ENCODE measurements at places on chromosomes 1 and 21.

GRCh38 chr1:155061381-155062150 lies 2.0 kb upstream of the EFNA4 start:
- peak; percentile 56 for DNase-seq

DNA sequence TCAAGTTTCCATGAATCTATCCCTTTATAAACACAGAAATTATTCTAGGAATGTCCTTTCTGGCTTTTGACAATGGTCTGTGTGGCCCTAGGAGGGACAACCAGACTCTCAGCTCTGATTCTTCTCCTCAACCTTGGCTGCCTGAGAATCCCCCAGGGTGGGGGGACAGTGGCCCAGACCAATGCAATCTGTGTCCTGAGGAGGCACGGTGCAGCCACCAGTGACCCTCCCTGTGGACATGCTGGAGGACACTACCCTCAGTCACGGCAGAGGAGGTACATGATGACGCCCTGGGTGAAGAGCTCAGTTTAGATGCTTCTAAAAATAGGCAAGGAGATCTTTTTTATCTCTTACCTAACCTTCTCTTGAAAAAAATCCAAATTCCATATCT lies 91.7 kb downstream of the PGBD5 start:
- DNase-seq, result no peak

GRCh38 chr21:36883532-36884486 lies 82.7 kb downstream of the HLCS start:
- DNase-seq, result no peak

- DNase-seq, result no peak
These were observed 25.5 kb upstream of the GJA5 start for GRCh38 chr1:147785794-147786506.

- no peak for DNase-seq
These were observed 229.5 kb upstream of the VAMP3 start for GRCh38 chr1:7541629-7542028.

- peak; percentile 48 for DNase-seq
These were observed 486.3 kb downstream of the PTBP2 start for GRCh38 chr1:97207868-97208267.

DNA sequence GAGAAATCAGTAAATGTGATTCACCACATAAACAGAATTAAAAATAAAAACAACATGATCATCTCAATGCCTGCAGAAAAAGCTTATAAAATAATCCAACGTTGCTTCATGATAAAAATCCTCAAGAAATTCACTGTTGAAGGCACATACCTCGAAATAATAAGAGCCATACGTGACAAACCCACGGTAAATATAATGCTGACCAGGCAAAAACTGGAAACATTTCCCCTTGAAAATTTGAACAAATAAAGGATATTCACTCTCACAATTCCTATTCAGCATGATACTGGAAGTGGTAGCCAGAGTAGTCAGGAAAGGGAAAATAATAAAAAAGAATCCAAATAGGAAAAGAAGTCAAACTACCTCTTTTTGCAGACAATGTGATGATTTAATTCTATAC lies 148.8 kb downstream of the BRINP3 start:
- DNase-seq, result no peak

- no peak for DNase-seq
These were observed 394.2 kb upstream of the LYPLAL1 start for GRCh38 chr1:218779341-218780100.

- DNase-seq, result no peak
These were observed 187.9 kb downstream of the DAB1 start for GRCh38 chr1:57235730-57236510.

DNA sequence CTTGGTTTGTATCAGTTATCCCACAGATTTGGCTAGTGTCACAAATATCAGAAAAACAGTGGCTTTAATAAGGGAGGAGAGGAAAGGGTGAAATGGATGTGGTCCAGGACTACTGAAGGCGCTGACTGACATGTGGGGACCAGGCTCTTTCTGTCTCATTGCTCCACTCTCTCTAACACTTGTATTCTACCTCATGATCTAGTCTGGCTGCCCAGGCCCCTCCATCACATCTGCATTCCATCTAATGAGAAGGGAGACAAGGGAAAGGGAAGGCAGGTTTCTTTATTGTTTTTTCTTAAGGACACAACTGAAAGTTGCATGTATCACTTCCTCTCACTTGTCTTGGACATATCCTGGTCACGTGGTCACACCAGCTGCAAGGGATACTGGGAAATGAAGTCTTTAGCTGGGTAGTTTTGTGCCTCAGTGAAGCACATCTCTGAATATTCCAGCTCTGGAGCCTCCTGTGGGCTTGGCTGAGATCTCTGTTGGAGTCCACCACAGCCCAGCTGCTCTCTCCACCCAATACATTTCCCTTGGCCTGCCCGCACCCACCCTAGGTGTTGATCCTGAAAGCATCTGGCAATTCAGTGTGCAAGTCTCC lies 42.0 kb upstream of the PADI2 start:
- peak; percentile 36 for DNase-seq

All from pons (tissue), 1 donor.